ENCODE measurements at places on chromosomes 4 and X.

DNA sequence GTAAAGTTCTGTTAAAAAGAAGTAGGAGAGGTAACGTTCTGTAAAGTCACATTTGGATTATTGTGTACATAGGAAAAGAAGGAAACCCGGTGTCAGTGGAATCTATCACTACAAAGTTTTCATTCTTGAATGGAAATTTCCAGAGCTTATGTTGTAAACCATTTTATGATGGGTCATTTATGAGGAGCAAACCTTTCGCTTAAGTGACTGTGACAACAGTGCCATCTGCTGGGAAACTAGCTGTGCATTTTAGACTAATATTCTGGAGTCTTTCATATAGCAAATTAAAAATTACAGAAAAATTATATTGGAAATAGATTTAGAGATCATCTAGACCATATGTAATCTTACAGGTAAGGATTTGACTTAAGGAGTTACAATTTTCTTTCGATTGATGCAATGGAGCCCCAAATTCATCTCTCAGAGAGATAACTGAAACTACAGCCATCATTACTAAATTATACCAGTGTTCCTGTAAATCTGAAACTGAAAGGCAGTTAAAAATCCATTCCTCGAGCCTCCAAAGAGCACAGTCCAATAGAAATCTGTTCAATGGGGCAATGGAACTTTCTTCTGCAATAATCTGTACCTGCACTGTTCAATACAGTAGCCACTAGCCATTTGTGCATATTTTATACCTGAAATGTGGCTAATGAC lies 26.9 kb downstream of the ASB9 start:
- DNase-seq, result no peak

- no peak for DNase-seq
These were observed 41.8 kb downstream of the RBM47 start for GRCh38 chr4:40587826-40588225.

DNA sequence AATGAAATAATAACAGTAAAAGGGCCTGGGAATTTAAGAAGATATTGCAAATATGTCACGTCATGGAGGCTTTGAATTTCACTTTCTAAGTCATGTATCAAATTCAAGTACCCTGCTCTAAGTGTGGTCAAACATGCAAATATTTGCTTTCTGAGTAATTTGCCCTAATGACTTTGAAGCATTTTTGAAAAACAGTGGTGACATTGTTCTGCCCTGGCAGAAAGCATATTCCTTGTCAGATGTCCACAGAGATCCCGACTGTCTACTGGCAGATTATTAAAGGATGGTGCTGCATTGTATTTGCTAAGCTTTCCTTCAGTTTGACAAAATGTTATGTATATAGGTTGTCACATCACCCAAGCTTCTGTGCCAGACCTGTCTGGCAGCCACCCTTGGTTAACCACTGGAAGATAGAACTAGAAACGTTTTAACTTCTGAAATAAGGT lies 92.5 kb downstream of the ANK2 start:
- no peak for DNase-seq

GRCh38 chrX:136525738-136526606 lies 6.0 kb upstream of the VGLL1 start:
- no peak for DNase-seq

GRCh38 chrX:129647418-129648410 lies 7.0 kb downstream of the APLN start:
- DNase-seq, result no peak

DNA sequence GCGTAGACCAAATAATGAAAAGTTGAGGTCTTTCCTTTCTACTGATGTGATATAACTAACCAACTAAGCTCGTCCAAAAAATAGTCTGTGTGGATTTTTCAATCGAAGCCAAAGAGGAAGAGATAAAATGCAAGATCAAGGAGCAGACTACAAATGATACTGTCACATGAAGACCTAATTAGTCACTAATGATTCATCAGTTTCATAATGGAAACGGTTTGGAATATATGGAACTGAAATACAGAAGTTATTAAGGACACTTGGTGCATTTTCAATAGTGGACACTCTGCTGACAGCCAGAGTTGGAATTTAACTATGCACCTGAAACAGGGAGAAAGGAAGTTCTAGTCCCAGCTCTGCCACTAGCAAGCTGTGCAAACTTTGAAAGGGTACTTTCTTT lies 119.8 kb downstream of the GUCY2F start:
- DNase-seq, result no peak

- DNase-seq, result no peak
These were observed 54.8 kb upstream of the ZMAT1 start for GRCh38 chrX:101986586-101986985.

DNA sequence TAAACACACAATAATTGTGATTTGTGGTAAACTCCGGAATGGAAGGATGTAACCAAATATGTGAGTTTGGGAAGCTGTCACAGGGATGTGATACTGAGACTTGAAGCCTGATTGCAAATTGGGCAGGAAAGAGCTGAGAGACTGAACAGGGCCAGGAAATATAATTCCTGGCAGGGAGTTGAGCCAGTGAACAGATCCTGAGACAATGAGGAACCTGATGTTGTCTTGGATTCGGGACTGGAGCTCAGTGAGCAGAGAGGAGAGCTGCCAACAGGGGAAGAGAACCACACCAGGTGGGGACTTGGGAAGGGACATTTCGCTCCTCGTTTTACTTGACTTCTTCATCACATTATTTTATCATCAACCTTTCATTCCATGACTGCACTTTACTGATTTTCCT lies 386.0 kb downstream of the TLL1 start:
- DNase-seq, result no peak

GRCh38 chrX:131778269-131779218 lies 234.7 kb downstream of the OR13H1 start:
- DNase-seq, result peak; percentile 44

DNA sequence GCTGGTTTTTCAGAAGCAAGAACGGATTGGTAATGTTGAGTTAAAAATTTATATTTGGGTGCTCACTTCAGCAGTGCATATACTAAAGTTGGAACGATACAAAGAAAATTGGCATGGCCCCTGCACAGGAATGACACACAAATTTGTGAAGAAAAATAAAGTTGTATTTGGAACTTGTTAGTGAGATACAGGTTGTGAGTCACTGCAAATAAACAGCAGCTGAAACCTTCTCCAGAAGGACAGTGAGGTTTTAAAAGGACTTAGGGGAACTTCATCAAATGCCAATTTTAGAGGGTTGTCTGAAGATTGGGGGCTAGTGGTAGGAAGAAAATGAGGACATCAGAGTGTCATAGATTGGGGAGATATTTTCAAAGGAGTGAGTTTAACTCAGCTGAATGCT lies 79.7 kb upstream of the ELOVL6 start:
- no peak for DNase-seq

GRCh38 chr4:14994242-14994641 lies 8.0 kb upstream of the CPEB2 start:
- no peak for DNase-seq

GRCh38 chr4:106677213-106677612 lies 308.6 kb upstream of the GIMD1 start:
- no peak for DNase-seq
